ENCODE measurements at places on chromosomes 4 and X.

GRCh38 chr4:100540131-100540530 lies 22.3 kb upstream of the EMCN start:
- no peak for DNase-seq

GRCh38 chrX:37846558-37846933 lies 825 bp downstream of the DYNLT3 start:
- DNase-seq: no peak

DNA sequence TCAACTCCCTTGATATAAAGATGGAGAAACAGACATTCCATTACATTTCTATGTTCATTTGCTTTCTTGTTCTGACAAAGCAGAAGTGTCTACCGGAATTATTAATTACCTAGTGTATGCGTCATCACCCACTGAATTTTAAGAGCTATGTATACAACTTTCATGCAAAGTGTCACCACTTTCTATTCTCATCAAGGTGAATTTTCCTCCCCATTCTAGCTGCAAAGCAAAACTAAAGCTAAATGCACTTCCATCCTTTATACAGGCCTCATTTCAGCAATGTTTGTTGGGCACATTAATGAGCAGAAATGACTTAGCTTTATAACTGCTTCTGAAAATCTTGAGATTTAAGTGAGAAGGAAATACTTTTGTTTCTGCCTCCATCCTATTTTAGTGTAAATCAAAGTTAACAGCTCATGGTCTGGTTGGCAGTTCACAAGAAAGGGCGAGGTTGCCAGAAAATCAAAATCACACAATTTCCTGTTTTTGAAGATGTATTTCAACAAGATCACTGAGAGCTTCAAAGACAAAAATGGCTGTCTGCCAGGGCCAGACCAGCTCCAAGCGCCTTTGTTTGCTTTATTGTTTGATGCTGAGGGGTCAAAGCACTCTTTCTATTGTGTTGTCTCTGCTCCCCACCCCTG lies 7.2 kb upstream of the FAM9C start:
- DNase-seq: no peak

GRCh38 chr4:113505044-113505443 lies 256.5 kb downstream of the CAMK2D start:
- no peak for DNase-seq

DNA sequence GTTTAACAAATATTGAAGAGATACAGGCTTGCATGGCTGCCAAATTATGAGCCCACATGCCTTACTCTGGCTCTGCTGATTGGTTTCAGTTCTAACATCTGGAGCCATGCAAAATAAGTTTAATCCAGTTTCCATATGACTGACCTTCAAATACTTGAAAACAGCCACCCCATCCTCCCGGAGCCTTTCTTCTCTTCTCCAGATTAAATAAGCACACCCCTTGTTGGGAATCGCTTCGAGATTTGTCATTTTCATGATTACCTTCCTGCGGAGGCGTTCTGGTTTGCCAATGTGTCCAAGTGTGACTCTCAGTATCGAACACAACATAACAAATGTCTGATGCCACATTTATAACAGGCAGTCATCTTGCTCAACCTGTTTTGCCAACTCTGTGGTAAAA lies 101.6 kb upstream of the JADE1 start:
- DNase-seq: no peak

DNA sequence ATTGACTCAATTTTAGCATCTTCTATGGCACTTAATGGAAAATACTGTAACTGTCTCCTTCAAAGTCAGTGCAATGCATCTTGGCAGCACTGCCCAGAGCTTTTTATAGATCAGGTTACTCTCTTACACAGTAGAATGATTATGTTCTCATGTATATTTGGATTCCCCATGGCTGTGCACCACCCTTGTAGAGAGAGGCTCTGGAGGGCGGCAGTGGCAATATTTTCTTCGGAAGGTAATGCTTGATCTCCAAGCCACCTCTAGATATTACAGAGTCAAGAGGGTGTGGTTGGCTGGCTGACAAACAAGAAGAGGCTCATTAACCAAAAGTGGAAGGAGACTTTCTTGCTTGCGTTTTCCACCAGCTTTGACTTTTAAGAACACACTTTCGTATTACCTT lies 72.8 kb upstream of the ARSJ start:
- DNase-seq: no peak

DNA sequence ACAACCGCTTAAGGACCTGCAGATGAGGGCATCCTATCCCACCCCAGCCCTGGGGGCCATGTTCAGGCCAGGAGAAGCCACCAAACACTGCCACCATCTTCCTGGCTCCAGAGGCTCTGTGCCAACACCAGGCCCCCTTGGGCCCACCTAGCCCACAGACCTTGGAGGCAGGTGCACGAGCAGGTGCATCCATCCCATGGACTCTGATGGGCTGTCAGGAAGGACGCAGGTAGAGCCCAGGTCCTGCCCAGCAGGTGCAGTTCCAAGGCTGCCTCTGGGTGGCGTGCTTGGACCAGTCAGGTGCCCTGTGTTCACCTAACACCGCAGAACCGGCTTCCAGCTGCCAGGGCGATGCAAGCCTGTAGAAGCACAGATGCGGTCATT lies 22.8 kb upstream of the PDE6B start:
- peak; percentile 78 for DNase-seq

- no peak for DNase-seq
Measured at GRCh38 chr4:149638073-149638472, 177.6 kb downstream of the IQCM start.

DNA sequence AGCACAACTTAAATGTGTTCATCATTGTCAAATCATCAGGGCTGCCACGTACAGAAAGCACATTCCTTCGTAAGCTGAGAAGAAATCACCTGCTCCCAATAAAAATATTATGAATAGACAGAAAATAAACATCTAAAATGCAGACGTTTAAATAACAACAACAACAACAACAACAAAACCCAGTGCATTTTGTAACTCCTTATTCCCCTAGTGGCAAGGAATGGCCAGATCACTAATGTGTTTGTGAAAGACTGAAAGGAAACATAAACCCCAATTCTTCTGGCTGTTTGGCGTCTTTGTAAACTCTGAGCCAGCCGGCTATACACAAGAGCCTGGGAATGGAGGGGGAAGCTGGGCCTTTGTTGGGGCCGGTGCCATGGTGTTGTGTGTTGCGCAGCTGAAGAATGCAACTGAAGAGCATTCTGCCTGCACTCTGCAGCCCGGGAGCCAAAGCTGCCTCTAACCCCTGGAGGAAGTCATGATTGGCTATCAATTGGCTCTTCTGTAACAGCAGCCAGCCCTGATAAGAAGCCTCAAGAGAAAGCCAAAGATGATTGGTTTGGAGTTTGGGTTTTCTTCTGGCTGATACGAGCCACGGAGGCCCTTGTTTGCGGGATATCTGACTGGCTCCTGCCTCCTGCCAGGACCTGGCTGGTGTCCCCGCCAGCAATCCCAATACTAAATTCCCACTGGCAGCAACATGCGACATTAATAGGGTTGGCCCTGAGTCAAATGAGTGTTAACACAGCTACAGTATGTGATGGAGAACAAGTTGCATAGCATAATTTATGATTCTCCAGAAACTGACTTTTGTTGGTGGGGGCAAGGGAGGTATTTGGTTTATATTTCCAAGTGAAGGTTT lies 89.7 kb upstream of the TFDP3 start:
- DNase-seq: no peak

DNA sequence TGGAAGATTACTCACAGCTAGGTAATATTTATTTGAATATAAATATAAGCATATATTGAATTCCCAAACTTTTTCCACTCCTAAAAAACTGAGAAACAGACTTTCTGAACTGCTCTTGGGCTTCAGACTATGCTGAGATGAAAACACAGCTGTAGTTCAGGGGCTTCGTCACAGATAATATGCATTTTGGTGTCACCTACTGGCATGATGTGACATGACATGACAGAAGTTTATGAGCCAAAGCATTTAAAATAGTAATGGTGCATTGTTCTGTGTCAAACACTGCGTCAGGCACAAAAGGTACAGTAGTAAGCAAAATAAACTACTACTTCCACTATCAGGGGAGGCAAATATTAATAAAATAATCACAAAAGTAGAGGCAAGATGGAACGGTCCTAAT lies 171.3 kb downstream of the BTC start:
- DNase-seq: no peak

DNA sequence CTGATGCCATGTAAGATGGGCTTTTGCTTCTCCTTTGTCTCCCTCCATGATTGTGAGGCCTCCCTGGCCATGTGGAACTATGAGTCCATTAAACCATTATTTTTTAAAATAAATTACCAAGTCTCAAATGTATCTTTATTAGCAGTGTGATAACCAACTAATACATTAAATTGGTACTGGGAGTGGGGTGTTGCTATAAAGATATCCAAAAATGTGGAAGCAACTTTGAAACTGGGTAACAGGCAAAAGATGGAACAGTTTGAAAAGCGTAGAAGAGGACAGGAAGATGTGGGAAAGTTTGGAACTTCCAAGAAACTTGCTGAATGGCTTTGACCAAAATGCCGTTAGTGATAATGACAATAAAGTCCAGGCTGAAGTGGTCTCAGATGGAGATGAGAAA lies 526.7 kb downstream of the SH3BGRL start:
- DNase-seq: no peak

- DNase-seq: no peak
Measured at GRCh38 chr4:58144721-58145120, 1034.5 kb upstream of the IGFBP7 start.

- no peak for DNase-seq
Measured at GRCh38 chr4:183830438-183830985, 74.6 kb upstream of the STOX2 start.

GRCh38 chrX:71301195-71301924 lies at the start of gene ITGB1BP2:
Gene ITGB1BP2 (plus strand): TSS chrX:71301750. CDS start chrX:71301807, 57 bp downstream.
- DNase-seq: no peak

GRCh38 chr4:157918036-157918832 lies 254.6 kb downstream of the GASK1B start:
- DNase-seq: no peak

DNA sequence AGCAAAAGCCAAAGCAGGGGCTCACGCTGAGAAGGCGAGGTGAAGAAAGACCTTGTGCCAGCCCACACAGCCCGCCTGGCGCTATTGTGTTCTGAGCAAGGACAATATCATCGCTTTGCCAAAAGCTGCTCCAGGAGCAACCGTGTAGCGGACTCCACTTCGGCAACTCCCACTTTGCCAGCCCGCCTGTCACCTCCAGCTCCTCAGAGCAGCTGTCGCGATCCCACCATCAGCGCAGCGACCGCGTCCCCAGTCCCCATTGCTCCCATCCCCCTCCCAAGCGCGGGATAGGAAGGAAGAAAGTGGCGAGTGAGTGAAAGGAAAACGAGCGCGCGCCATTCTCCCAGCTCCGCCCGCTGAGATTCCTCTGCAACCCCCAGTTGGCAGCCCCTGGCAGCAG lies 759 bp downstream of the ZC4H2 start:
- peak; percentile 1 for DNase-seq

DNA sequence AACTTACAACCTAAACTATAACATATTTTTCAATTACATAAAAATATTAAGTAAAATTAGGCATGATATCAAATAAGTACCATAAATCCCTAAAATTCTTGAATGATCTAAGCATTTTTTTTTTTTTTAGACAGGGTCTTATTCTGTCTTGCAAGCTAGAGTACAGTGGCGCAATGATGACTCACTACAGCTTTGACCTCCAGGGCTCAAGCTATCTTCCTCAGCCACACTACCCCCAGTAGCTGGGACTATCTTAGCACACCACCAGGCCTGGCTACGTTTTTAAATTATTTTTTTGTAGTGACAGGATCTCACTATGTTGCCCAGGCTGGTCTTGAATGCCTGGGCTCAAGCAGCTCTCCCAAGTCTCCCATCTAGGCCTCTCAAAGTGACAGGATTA lies 1042.3 kb downstream of the FSTL5 start:
- no peak for DNase-seq

- no peak for DNase-seq
Measured at GRCh38 chr4:57575426-57575825, 465.2 kb upstream of the IGFBP7 start.

- no peak for DNase-seq
Measured at GRCh38 chr4:118760092-118760491, 74.9 kb downstream of the METTL14 start.

DNA sequence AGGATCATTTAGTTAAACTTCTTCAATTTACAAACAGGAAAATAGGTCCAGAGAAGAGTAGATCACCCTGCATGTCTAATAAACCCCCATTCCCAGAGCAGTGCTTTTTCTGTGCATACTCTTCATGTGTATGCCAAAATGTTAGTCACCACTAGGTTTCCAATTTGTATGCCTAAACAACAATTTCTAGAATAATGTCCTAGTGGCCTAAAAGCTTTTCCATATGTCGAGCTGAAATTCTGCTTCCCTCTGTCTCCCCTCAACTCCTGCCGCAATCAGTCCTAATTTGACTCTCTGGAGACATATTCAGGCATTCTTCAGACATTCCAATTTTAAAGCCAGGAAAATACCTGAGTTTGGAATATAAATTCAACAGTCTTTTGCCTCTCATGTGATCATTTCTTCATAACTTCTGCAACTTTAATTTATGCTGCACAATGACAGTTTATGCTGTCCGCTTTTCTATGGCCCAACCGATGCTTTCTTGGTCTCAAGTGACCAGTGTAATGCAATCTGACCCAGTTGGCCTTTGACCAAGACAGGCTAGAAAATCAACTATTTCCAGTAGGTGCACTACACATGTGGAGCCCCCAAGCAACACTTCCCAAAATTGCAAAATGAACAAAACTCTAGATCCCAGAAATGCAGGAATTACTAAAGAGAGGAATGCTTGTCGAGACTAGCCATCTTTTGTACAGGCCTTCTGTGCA lies 122.9 kb upstream of the FMR1 start:
- DNase-seq: no peak

GRCh38 chrX:147912093-147912801 lies 528 bp downstream of the FMR1 start:
- no peak for DNase-seq

GRCh38 chr4:13605330-13605729 lies 22.2 kb downstream of the BOD1L1 start:
- no peak for DNase-seq

DNA sequence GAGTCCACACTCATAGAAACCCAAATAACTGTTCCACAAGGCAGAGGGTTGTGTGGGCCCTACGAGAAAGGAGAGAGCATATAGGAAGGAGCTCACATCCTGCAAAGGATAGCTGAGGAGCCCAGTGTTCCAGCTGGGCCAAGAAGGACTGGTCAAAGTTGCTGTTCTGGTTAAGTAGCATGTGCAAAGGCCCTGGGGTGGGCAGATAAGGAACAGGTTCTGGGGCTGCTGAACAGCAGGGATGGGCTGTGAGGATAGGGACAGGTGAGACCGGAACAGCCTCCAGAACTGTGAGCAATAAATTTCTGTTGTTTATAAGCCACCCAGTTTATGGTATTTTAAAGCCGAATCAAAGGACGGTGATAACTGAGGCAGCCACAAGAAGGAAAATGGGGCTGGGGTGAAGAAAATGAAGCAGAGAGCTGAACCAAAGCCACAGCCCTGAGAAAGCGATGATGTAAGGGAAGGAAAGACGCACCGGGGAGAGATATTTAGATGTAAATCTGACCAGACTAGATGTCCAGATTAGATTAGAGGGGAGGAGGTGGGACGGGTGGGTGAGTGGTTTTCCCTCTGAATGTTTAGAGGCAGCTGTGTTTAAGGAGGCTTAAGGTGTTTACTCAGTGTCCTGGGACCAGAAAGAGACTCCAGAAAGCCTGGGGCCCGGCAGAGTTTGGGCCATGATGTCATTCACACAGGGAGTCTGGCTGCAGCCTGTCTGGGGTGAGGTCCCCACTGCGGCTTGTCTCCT lies 180.8 kb upstream of the BCOR start:
- DNase-seq: no peak

Data from stimulated activated CD4-positive, alpha-beta T cell treated with anti-CD3 and anti-CD28 coated beads, Interleukin-2, amount 100 ng/mL, for 48 hours (primary cell).